ENCODE measurements at places on chromosomes 12 and 14. TPM values are rescaled to one million over a fixed set of nuclear protein-coding genes. Genes with fewer than 3 reads are reported as not detected.

The OR6C75 gene
- not detected for total RNA-seq

The LGR5 gene
- 0.10 TPM for total RNA-seq

DNA sequence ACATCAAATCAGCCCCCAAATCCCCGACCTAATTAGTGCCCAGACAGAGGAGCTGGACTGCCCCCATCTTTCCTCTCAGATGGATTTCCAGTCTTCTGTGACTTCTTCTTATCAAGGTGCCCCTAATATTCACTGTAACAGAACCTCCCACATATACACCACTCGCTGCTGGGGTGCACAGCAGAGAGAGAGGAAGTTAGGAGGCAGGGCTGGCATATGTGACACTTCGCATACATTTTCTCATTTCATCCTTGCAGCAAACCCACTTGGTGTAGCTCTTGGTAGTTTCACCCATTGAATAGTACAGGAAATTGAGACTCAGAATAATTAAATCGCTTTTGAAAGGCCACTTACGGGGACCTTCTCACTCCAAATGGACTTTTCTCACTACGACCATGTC is 56.5 kb upstream of the CCND2 start:
- no peak for DNase-seq

- DNase-seq, result no peak
Observed at GRCh38 chr12:46830731-46831334, 5.0 kb upstream of the SLC38A4 start.

DNA sequence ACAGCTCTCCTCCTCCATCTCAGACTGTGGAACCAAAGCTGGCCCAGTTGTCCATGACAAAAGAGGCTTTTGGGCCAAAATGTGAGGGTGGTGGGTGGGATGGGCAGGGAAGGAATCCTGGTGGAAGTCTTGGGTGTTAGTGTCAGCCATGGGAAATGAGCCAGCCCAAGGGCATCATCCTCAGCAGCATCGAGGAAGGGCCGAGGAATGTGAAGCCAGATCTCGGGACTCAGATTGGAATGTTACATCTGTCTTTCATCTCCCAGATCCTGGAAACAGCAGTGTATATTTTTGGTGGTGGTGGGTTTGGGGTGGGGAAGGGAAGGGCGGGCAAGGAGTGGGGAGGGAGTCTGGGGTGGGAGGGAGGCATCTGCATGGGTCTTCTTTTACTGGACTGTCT is 11.8 kb upstream of the TAMALIN start:
- DNase-seq, result no peak

DNA sequence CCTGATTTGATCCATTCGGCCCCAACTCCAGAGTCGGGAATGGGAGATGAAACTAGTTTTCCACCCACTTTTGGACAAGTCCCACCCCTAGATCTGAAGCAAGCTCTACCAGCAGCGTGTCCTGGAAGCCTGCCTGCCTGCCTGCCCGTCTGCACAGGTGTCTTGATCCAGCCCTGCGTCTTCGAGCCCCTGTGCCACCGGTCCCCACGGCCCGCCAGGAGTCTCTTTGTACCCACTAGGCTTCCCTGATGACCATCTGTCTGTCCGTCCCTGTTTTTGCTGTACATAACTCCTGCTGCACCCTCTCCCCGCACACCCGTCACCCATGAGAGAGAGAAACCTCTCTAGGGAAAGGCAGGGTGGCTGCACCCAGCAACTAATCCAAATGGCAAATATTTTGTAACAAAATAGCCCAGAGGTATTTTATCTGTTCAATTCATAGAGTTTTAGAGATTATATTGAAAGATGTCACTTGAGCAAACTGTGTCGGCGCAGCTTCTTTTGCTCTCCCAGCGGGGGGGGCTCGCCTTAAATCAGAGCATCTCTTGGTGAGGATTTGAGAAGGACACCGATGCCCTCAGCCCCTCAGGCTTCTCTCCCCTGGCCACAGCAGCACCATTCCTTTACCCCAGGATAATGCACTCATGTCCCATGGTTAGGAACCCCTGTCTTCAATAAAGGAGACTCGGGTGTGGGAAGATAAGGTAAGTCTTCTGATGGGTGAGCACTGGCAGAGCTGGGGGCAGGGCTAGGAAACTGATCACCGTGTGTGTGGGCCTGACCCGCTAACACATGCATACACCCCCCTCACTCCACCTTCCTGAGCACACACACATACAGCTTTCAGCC is 35.8 kb downstream of the SLC6A12 start:
- DNase-seq, result no peak

GRCh38 chr14:46596236-46596635 is 55.3 kb downstream of the RPL10L start:
- DNase-seq, result no peak

GRCh38 chr12:3722368-3722767 is 30.5 kb downstream of the CRACR2A start:
- no peak for DNase-seq

DNA sequence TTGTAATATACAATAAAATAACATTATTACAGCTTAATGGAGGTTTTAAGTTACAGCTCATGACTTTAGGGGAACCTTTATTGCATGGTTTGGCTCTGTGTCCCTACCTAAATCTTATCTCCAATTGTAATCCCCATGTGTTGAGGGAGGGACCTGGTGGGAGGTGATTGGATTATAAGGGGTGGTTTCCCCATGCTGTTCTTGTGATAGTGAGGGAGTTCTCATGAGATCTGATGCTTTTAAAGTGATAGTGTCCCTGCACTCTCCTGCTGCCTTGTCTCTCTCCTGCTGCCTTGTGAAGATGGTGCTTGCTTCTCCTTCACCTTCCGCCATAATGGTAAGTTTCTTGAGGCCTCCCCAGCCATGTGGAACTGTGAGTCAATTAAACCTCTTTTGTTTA is 132.1 kb upstream of the SYT1 start:
- no peak for DNase-seq

GRCh38 chr14:22218728-22219127 is 370.3 kb downstream of the DAD1 start:
- DNase-seq, result no peak
